Activated effector memory CD4-positive, alpha-beta T cell treated with Interleukin-2 at 50 U/mL for 16 hours (primary cell): ENCODE measurements at places on chromosomes 6 and 20.

- DNase-seq = no peak
Measured at GRCh38 chr6:31270788-31271640, 878 bp downstream of the HLA-C start.

DNA sequence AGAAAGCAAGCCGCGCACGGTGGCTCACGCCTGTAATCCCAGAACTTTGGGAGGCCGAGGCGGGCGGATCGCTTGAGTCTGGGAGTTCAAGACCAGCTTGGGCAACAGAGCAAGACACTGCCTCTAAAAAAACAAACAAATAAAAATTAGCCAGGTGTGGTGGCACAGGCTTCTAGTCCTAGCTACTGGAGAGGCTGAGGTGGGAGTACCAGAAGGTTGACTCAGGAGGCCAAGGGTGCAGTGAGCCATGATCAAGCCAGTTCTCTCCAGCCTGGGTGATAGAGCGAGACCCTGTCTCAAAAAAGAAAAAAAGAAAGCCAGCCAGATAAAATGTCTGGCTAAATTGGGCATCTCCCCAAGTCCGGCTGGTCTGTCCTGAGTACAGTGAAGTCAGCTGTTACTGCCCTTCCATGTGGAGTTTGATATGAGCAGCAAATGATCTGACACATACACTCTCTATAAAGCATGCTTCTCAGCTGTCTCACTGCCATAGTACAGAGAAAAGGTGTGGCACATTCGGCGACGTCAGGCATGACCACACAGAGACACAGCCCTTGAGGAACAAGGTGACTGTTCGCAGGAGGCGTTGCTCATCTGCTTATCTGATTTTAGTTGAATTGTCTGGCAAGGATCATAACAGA lies 13.0 kb downstream of the CD83 start:
- DNase-seq = no peak

GRCh38 chr6:107818272-107818671 lies 5.8 kb downstream of the SCML4 start:
- no peak for DNase-seq

GRCh38 chr6:26053992-26054780 lies 33.0 kb upstream of the HFE start:
- DNase-seq = no peak
